Omental fat pad (tissue), 4 donors: ENCODE measurements at places on chromosomes 7 and 10. TPM values are rescaled to one million over a fixed set of nuclear protein-coding genes. Genes with fewer than 3 reads are reported as not detected.

Gene CLDN15
- 65.8 TPM for total RNA-seq

Gene PRSS58
- total RNA-seq = not detected

Gene PLPP4
- total RNA-seq = not detected

Gene CCL24
- total RNA-seq = not detected

Gene ITIH5
- total RNA-seq = 263 TPM

Gene INTS1
- 35.3 TPM for total RNA-seq
